ENCODE measurements at places on chromosomes 5 and 9. TPM values are rescaled to one million over a fixed set of nuclear protein-coding genes. Genes with fewer than 3 reads are reported as not detected.

DNA sequence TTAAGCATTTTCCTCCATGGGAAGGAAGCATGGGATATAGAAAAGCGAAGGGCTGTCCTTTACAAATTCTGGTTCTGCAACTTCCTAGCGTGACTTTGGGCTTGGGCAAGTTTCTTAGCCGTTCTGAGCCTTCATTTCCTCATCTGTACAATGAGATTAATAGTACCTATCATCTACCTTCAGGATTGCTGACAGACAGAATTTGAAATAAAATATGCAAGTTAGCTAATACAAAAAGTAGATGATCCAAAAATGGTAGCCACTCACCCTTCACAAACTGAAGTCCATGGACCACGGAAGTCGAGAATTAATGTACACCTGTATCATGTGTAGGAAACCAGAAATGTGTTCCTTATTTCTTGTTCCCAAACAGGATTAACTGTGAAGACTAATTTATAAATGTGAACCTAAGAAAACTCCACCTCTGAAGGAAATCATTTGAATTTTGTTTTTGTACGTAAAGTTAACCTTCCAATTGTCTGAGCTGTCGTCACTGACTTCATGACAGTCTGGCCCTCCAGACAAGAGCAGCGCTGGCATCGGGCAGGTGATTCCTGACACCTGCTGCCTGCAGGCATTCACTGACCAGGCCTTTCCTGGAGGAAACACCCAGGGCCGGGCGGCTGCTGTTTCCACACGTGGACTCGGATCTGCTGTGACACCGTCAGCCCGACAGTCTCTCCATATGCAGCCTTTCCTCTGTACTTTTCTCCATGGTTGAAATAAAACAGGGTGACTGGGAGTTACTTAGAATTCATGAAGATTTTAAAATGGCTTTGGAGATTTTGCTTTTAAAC is 63.4 kb downstream of the PSMB7 start:
- no peak for DNase-seq

DNA sequence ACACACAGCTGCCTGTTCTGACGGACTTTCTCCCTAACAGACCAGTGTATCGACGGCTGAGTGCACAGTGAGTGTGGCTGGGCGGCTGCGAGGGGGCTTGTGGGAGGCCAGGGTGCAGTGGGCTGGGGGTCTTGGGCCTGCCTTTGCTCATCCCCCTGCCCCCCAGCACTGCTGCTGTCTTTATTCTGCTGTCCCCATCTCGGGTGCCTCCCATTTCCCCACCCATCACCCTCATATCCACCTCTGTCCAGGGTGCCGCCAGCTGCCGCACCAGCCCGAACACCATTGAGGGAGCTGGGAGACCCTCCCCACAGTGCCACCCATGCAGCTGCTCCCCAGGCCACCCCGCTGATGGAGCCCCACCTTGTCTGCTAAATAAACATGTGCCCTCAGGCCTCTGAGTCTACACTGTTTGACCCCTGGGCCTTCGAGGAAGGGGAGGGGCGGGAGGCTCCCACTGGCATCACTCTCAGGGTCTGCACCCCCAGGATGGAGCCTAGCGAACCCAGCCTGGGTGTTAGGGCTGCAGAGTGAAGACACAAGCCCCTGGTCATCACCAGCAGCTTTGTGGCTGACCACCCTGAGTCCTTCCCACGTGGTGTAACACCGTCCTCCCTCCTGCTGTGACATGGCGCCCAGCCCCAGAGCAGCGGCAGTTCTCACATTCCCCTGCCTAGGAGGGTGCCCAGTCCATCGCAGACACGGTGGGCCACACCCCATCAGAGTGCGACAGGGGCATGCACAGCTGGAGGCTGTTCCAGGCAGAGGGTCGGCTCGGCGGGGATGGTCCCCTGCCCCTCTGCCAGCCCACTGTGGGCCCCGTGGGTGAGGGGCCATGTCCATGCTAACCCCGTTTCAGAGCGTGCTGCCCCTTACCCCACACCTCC is 4.0 kb downstream of the LCN2 start:
- no peak for DNase-seq

Gene DPH7
- total RNA-seq: 62.4 TPM

Gene TAL2
- not detected for total RNA-seq

Gene SPINK6
- total RNA-seq: not detected

GRCh38 chr5:36619012-36619635 is 12.7 kb downstream of the SLC1A3 start:
- DNase-seq: no peak

- no peak for DNase-seq
These were observed 80.0 kb downstream of the TMEM215 start for GRCh38 chr9:32863291-32863690.

All from prostate gland (tissue), 2 donors.